ENCODE measurements at places on chromosomes 3 and 15.

DNA sequence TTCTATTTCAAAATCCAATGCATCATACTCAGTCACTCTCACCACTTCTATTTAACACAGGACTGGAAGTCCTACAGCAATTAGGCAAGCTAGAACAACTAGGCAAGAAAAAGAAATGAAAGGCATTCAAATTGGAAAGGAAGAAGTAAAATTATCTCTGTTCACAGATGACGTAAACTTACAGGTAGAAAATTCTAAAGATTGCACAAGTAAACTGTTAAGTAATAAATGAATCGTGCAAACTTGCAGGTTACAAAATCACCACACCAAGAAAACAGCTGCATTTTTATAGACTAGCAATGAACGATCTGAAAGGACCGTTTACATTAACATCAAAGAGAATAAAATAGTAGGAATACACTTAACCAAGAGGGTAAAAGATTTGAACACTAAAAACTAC lies 36.2 kb downstream of the CHST2 start:
- peaks cover 6% of the 10 kb centered on the region for H3K4me1 ChIP-seq
- H3K4me3 ChIP-seq: no peak overlapping the region
- H3K27me3 ChIP-seq: no peaks in the 10 kb centered on the region
- no peaks in the 10 kb centered on the region for H3K36me3 ChIP-seq
- DNase-seq: no peak
- H3K27ac ChIP-seq: no peak overlapping the region

- no peak overlapping the region for H3K27ac ChIP-seq
- H3K27me3 ChIP-seq: no peaks in the 10 kb centered on the region
- peaks cover 11% of the 10 kb centered on the region for H3K4me1 ChIP-seq
- H3K4me3 ChIP-seq: no peak overlapping the region
- no peak for DNase-seq
Measured at GRCh38 chr3:58173669-58174398, 36.9 kb downstream of the DNASE1L3 start.

- H3K4me3 ChIP-seq: no peak overlapping the region
- H3K27ac ChIP-seq: no peak overlapping the region
- no peak for DNase-seq
- H3K27me3 ChIP-seq: no peaks in the 10 kb centered on the region
Measured at GRCh38 chr3:188752850-188753249, 418.9 kb upstream of the TPRG1 start.

DNA sequence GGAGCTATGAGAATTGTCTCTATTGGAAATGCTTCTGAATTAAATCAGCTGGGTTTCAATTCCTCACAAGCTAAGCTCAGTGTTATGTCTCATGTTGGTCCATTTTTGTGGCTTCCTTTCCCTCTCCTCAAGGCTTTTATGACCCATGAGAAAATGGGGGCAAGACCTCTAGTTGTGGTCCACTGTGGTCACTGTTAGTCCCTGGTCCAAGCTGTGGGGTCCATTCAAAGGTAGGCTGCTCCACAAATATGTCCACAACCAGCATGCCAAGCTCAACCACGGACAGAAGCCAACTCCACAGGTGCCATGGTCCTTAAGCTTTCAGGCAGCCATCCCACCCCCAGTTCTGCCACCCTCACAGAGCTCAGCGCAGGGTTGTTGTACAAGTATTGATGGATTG lies 14.9 kb upstream of the TPM1 start:
- H3K36me3 ChIP-seq: no peaks in the 10 kb centered on the region
- no peaks in the 10 kb centered on the region for H3K27me3 ChIP-seq
- no peak for DNase-seq
